ENCODE measurements at places on chromosomes 1 and 21.

GRCh38 chr1:68516066-68516465, 19.2 kb upstream of the DEPDC1 start:
- DNase-seq = no peak

- no peak for DNase-seq
These were observed 9.0 kb downstream of the IFNAR2 start for GRCh38 chr21:33238565-33239255.

DNA sequence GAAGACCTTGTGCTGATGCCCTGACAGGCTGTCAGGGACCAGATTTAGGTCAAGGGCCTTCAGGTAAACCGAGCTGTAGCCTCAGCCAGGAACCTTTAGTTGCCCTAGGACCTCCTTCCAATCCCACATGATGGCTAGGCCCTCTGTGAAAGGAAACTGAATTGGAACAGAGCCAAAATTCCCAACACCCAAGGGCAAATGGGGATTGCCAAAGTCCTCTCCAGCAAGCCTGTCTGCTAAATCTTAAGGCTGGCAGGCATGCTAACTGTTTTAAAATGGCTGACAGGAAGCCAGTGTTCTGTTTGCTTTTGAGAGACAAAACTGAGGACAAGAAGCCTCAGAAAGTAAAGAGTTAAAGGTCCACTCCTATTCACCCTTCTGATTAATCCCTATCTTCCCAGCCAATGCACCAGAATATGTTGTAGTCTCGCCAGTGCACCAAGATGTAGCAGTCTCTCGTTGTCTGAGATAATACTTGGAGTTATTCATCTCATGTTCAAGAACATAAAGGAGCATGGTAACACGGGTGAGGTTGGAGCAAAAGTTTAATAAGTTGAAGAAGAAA, 35.1 kb downstream of the MSTO1 start:
- DNase-seq = no peak

GRCh38 chr1:76185207-76185606, 110.7 kb downstream of the ST6GALNAC3 start:
- DNase-seq = no peak

DNA sequence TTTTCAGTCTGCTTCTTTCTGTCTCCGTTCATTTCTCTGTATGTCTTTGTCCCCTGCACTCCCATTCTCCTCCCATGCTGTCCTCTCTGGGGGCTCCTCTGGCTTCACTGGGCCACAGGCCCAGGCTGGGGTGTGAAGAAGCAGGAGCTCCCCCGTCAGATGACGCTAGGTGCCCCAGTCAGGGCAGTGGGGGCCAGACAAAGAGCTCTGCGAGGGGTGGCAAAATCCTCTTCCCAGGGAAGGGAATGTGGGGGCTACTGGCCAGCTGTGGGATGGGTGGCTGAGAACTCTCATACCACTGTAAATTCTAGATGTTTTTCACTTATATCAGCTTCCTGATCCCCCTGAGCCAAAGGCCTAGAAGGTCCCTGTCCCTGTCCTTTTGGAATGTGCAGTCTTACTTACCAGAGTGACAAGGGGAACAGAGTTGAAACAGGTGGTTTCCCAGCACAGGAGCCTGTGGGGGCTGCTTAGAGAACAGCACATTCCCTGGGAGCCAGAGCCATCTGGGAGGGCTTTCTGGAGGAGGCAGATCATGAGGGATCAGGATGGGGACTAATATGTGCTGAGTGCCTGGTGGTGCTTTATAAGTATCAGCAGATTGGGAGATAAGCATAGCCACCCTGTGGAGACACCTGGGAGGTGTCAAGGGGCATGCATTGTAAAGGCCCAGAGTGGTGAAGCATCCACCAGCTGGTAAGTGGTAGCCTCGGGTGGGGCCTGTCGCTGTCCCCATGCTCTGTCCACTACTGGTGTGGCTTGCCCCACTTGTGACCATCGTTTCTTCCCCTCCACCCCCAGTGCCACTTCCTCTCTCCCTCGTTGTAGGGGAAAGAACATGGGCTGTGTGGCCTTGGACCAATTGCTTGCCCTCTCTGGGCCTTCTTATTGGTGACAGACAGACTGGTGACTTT, 10.1 kb upstream of the PADI1 start:
- DNase-seq = no peak

DNA sequence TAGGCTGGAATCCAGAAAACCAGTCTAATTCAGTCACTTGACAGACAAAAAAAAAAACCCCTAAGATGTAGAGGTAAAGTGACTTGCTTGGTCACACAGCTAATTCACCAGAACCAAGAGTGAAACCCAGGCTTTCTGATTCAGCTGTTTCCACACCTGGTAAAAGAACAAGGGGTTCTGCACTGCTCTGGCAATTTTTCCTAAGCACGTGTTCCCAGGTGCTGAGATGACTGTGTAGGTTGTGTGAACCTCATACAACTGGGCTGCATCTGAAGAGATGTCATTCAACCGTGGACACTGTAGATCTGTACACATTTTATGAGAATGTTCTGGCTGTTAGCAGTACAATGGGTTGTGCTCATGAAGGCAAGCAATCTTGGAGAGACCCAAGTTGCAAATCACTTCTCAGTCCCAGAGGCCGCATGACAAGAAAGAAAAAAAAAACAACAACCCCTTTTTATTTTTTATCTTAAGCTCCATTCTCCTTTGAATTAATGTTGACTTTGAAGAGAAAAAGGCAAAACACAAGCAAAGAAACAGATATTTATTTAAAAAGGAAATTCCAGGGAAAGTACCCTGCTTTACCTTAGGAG, 95.4 kb downstream of the INTS7 start:
- no peak for DNase-seq
